ENCODE measurements at places on chromosomes 1 and 21.

GRCh38 chr1:244112636-244113035 is 61.6 kb downstream of the ZBTB18 start:
- DNase-seq = peak; percentile 86

DNA sequence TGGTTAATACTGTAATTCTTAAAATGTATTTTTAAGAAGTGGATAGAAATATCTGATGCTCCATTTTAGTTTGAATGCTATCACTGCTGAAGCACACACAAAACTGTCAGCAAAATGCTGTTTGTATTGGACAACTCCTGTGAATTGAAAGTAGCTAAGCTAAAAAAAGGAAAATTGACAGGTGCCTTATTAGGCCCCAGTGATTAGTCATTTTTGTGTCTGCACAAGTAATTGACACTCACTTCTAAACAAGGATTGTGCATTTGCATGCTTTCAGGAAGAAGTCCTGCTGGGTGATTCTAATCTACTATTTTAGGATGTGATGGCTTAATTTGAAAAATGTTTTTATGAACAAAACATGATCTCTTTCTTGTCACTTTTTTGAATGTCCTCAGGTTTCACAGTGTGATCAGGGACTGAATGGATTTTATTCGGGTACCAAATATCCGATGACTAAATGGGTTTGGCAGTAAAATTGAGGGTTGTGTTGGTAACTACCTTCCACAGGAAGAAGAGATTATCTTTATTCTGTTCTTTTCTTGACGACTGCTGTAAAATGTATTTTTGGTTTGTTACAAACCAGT is 13.0 kb upstream of the MAP3K7CL start:
- DNase-seq = no peak

GRCh38 chr1:233960386-233960785 is 55.9 kb downstream of the SLC35F3 start:
- DNase-seq = no peak

DNA sequence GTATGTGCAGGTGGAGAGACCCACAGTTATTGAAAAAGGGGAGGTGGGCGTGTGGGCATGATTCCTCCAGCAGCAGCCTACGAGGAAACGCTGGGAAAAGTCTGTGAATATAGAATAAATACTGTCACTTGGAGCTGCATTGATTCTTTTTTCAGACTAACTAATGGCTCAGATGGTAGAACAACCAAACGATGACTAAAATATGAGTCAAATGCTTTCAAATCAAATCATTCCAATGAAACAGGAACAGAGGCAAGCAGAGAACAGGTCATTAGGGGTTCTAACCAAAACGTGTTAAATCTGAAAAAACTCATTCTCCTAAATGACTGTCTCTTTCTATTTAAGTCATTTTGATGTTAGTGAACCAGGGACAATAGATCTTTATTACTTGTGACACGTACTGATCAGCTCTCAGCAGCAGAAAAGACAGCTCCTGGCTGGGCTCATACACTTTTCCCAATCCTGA is 35.1 kb upstream of the SEC16B start:
- no peak for DNase-seq

DNA sequence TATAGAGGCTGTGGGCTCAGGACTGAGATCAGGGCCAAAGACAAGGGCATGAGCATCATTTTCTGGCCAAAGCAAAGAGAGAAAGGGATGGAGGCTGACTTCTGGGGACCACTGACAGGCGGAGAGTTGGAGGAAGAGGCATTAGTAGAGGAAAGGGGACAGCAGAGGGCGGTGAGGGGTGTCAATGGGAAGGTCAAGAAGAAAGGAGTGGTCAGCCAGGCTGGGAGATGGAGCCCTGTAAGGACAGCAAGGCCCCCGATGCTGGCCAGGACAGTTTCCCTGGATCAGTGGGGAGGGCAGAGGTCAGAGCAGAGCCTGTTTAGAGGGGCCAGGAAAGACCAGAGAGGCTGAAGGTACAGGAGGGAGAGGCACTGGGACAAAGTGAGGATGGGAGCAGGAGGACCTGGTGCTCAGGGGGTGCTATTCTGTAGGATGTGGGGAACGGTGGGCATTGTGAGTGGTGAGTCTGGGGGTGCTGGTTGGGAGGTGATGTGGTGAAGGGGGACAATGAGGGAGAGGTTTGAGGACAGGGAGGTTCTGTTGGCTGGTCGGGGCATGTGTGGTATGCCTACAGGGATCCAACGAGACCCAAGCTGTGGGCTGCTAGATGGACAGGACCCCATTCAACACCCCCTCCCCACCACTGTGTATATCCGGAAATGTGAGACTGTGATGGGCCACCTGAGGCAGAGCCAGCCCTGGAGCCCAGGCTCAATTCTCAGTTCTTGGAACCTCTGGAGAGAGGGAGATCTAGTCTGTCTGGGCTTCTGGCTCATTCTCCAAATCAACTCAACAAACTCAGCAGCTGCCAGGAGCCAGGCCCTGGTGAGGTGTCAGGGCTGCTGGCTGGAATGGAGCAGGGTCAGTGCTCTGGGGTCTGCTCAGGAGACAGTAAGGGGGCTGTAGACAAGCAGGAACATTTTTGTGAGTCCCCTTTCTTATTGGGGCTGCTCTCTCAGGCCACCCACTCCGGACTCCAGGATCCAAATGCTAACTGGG is 1.4 kb upstream of the FAM151A start:
- DNase-seq = no peak

- DNase-seq = no peak
Measured at GRCh38 chr1:232786845-232787455, 18.3 kb upstream of the MAP10 start.

DNA sequence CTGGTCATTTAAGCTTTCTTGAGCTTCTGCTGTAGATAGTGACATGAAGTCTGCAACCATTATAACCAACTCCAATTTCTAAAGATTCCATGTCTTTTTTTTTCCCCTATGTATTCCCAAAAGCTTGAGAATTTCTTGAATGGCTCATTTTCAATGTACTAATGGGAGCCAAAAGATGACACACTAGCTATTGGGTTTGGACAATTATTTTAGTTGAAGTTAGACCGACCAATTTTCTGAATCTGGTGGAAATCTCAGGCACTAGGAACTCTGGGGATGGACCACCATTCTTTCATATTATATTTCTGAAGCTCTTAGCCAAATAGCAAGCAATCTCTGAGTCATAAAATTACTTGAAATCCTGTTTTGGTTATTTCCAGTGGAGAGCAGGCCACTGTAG is 617.4 kb upstream of the ADAMTS5 start:
- no peak for DNase-seq

- DNase-seq = no peak
Measured at GRCh38 chr1:247291833-247292561, 36.1 kb downstream of the VN1R5 start.

DNA sequence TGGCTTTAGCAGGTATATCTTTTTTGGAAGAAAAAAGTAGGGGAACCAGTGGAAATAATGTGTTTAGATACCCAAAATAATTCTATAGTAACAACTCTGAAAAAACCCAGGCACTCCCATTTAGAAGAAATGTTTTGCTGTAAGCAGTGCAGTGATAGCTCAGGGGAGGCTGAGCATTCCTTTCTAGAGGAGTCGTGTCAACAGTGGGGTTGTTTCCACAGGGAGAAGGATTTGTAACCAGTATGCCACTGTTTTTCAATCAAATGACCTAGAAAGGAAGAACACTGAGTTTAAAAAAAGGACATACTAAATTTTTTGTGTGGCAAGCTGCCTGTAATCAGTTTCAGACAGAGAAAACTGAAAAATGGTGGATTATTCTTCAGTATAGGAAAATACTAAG is 2.4 kb downstream of the PGD start:
- DNase-seq = peak; percentile 25

GRCh38 chr1:45669859-45670655 is 16.3 kb downstream of the GPBP1L1 start:
- DNase-seq = no peak

DNA sequence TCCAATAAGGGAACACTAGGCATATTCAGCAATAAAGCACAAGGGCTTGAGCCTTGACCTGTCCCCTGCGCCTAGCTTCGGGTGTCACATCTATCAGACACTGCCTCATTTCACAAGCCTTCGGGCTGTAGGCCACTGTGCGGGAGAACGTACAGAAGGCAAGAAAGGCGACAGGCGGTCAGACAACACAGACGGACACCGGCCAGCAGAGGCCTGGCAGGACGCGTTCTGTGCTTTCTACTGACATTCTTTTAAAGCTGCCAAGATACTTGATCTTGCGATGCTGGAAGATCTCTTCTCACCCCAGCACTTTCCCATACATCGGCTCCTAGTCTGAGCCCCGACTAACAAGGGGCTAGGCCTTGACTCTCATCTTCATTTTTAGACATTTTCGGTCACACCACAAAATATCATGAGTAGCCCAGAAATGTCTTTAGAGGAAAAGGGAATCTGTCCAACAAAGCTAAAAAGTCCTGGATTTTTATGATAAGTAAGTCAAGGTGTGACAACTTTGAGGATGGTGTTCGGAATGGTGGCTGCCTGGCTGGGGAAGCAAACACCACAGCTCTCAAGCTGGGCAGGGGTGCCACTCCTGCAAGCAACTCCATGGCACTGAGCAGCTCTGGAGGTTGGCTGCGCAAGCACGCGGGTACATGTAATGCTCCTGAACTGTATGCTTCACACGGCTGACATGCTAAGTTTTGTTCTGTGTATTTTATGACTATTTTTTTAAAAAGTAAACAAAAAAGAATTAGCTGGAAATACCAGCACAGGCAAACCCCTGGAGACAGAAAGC is 18.7 kb downstream of the RIPK4 start:
- DNase-seq = no peak

DNA sequence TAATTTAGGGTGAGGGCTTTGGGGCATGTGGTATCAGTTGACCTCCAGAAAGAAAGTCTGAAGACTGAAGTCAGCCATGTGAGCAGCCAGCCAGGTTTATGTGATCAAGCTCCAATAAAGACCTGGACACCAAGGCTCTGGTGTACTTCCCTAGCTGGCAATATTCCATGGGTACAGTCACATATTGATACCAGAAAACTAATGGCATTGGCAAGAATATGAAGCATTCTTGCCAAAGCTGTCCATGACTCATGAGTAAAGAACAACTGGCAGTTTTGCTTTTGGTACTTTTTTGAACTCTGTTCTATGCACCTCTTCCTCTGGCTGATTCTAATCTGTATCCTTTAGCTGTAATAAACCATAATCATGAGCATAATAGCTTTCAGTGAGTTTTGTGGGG is 415.3 kb upstream of the CAMK1G start:
- DNase-seq = no peak

- no peak for DNase-seq
Measured at GRCh38 chr1:17618558-17619247, 79.2 kb downstream of the ARHGEF10L start.

GRCh38 chr21:36551321-36551720 is 71.4 kb upstream of the CLDN14 start:
- DNase-seq = no peak

DNA sequence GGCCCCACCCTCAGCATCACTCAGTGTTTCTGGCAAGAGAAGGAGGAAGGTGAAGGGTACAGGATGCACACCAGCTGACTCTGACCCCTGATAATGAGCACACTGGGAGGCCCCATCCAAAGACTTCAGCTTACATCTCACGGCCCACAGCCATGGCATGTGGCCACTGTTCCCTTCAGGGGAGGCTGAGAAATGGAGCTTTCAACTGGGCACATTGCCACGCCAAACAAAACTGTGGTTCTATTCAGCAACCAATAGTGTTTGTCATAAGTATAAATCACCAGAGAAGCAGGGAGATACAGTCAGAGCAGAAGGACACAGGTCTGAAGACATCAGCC is 12.7 kb upstream of the TRAF3IP3 start:
- peak; percentile 16 for DNase-seq

GRCh38 chr1:212671342-212672031 is 28.2 kb downstream of the BATF3 start:
- DNase-seq = no peak

- DNase-seq = no peak
Measured at GRCh38 chr1:160127865-160128523, 12.4 kb downstream of the ATP1A2 start.

GRCh38 chr21:42991992-42992740 is 17.8 kb downstream of the PKNOX1 start:
- peak; percentile 58 for DNase-seq

- DNase-seq = no peak
Measured at GRCh38 chr1:153705484-153705883, 22.4 kb upstream of the INTS3 start.

DNA sequence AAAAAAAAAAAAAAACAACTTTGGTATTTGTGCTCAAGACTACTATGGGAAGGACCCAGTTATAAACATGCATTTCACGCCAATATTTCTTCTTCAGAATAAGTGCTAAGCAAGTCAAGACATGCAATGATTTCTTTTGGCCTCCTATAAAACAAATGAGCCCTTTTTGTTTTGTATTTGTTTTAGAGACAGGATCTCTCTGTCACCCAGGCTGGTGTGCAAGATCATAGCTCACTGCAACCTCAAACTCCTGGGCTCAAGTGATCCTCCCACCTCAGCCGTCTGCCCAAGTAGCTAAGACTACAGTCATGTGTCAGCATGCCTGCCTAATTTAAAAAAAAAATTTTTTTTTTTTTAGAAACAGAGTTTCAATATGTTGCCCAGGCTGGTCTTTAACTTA is 348.7 kb downstream of the PCP4 start:
- DNase-seq = no peak

- peak; percentile 14 for DNase-seq
Measured at GRCh38 chr21:32523988-32524719, 61.2 kb downstream of the TCP10L start.

GRCh38 chr1:166597516-166597915 is 241.8 kb upstream of the POGK start:
- DNase-seq = no peak

GRCh38 chr1:225657462-225657989 is 4.6 kb upstream of the ENAH start:
- peak; percentile 83 for DNase-seq

GRCh38 chr1:118650107-118650807 is 337.9 kb downstream of the TBX15 start:
- DNase-seq = no peak

DNA sequence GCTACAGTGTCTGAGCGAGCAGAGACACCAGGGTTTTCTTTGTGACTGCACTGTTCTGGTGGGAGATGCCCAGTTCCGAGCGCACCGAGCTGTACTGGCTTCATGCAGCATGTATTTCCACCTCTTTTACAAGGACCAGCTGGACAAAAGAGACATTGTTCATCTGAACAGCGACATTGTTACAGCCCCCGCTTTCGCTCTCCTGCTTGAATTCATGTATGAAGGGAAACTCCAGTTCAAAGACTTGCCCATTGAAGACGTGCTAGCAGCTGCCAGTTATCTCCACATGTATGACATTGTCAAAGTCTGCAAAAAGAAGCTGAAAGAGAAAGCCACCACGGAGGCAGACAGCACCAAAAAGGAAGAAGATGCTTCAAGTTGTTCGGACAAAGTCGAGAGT is 2.7 kb downstream of the ZBTB18 start:
- DNase-seq = no peak

DNA sequence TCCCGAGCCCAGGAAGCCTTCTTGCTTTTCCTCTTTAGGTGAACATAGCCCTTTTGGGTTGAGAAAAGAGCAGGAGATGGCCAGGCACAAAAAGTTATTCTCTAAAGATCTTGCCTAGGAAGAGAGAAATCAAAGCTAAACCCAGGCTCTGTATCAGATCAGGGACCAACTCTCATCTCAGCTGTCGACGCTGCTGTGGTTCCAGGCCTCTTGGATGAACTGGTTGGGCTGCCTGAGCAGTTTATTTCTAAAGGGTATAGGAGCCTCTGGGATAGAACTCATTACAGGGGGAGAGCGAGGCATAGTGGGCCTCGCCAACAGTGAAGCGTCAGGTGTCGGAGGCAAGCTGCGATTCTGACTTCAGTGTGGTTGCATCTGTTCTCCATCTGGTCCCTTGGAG is 82.6 kb upstream of the F3 start:
- no peak for DNase-seq

GRCh38 chr1:66426239-66426853 is 107.6 kb upstream of the SGIP1 start:
- no peak for DNase-seq

Measured in fibroblast of skin of left biceps (primary cell).